Non-pigmented ciliary epithelial cell (primary cell): ENCODE measurements at places on chromosomes 7 and 10.
A peak's percentile ranks its signal among the peaks of the same experiment; 100 is the strongest.

DNA sequence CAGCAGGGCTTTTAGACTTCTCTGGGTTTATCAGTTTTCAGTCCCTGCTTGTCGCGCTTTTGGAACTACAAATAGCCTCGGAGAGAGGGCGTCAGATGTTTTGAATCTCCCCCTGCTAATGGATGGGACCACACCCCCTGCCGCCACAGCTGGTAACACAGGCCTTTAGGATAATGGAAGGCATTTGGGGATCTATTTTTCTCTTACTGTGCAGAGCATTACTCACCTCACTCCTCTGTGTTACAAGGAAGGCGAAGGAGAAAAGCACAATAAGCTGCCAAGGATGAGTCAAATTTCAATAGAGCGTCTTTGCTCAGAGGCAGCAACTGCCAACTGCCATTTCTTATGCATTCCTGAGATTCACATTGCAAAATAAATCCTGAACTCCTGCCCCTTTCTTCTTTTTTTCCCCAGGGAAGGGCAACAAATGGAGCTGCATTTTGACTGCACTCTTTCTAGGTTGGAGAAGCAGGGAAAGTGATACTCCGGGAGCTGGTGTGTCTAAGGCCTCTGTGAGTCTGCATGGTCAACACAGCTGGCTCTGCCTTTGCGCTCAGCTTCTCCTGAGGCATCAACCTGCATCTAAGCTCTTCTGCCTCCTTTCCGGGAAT is 31.5 kb upstream of the SMNDC1 start:
- DNase-seq: no peak

GRCh38 chr10:5040781-5041470 is 37.3 kb upstream of the AKR1C2 start:
- no peak for DNase-seq

GRCh38 chr7:33433357-33433756 is 304.0 kb downstream of the BBS9 start:
- no peak for DNase-seq

DNA sequence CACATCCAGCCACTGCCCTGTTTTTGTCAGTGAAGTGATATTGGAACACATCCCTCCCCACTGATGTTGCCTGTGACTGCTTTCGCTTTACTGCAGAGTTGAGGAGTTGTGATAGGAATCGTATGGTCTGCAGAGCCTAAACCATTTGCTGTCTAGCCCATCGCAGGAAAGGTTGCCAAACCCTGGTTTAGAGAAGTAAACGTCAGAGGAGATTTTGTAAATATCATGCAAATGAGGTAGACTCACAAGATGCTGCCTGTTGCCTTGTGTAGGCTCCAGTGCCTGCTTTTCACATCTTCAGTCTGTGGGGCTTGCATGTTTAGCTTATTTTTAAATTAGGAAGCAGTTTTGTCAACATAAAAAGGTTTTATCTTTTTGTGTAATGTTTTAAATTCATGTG is 107.1 kb downstream of the TRRAP start:
- no peak for DNase-seq

DNA sequence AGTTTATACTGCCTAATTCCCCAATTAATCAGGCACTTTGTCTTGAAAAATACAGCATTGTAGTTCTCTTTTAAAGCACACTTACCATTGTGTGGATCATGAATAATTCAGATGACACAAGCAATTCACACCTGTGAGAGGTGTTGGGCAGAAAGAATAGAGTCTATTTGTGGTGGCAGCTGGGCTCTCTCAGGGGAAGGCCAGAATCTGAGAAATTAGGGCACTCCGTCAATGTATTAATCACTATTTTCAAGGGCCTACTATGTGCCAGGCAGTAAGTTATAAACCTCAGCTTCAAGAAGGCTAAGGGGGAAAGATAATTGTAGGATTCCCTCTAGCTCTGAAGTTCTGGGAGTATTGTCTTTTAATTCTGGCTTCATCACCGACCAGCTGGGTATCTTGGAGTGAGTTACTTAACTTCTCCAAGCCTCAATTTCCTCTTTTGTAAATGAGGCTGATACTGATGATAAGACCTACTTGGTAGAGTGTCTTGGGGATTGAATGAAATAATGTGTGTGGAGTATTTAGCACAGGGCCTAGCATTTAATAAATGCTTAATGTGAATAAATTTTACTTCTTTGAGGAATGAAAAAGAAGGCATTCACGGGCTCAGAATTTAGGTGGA is 2.5 kb downstream of the CHN2 start:
- DNase-seq: no peak

DNA sequence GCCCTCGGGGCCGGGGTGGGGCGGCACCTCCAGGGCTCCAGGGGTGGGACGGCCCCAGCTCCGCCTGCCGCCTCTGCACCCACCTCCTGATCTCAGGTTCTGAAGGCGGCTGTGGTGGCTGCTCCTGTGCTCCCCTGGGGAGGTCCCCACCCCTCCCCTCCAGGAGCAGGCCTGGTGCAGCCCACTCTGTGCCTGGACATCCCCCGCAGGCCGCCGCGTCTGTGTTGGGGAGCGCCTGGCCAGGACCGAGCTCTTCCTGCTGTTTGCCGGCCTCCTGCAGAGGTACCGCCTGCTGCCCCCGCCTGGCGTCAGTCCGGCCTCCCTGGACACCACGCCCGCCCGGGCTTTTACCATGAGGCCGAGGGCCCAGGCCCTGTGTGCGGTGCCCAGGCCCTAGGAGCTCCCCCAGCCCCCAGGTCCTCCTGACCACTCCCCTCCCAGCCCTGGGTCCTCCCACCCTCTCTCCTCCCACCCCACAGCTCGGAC is 5.5 kb downstream of the CYP2W1 start:
- DNase-seq: no peak

- DNase-seq: no peak
Observed at GRCh38 chr7:112064627-112065385, 141.4 kb downstream of the DOCK4 start.

DNA sequence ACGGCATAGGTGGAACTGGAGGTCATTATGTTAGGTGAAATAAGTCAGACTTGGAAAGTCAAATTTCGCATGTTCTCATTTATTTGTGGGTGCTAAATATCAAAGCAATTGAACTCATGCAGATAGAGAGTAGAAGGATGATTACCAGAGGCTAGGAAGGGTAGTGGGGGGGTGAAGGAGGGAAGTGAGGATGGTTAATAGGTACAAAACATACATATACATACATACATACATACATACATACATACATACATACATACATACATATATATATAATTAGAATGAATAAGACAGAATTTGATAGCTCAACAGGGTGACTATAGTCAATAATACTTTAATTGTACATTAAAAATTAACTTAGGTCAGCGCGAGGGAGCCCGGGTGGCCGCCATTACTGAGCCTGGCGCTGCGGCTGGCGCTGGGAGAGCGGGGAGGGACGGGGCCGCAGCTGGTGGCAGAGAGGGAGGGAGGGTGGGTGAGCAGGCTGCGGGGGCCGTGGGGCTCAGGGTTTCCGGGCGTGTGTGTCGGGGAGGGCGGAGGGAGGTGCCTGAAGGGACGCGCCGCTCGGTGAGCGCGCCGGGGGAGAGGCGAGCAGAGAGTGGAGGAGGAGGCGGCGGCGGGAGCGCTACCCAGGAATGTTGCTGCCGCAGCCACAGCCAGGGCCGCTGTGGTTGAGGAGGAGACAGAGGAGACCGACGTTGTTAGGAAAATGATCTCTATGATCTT is 85.8 kb upstream of the EGFR start:
- peak; percentile 22 for DNase-seq

DNA sequence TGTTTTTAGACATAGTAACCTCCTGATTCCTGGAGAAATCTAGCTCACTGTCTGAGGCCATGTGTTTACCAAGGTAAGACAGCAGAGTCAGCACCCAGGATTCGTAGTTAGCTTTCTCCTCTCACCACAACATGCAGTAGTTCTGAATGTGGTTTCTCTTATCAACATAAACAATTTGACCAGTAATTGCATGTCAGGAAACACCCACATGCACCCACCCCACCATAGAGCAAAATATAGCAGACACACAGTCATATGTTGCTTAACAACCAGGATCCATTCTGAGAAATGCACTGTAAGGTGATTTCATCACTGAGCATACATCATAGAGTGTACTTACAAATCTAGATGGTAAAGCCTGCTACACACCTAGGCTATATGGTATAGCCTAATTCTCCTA is 1004.0 kb downstream of the ANKRD7 start:
- peak; percentile 8 for DNase-seq

DNA sequence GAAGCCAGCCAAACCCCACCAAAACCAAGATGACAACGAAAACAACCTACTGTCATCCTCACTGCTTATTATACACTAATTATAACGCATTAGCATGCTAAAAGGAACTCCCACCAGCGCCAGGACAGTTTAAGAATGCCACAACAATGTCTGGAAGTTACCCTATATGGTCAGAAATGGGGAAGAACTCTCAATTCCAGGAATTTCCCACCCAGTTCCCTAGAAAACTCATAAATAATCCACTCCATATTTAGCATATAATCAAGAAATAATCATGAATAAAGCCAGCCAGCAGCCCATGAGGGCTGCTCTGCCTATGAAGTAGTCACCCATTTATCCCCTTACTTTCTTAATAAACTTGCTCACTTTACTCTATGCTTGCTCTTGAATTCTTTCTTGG is 20.8 kb downstream of the MICU1 start:
- no peak for DNase-seq

DNA sequence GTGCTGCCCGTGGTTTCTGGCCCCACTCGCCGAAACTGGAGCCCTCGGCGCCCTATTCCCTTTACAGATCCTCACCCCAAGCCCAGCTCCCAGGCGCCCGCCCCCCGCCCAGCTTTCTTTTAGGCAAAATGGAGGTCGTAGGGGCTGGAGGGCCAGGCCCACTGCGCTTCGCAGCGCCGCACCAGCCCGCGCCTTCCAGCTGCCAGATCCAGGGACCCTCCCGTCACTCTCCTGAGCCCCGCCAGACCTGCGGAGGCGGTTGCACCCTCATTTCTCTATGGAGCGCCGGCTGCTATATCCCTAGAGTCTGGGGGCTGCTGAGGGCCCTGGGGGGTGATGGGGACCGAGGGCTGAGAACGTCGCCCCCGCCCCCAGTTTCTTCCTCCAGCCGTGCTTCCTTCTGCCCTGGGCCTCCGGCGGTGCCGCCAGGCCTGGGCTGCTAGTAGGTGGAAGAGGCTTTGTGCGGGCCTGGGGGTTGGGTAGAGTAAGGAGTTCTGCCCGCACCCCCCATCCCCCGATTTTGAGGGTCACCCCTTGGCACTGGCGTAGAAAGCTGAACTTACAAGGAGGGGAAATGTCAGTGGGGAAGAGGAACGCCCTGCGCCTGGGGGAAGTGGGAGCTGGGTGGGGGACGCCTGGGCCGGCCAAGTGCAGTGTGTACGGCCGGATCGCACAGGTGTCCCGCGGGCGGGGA is 1.0 kb downstream of the GNB2 start:
- DNase-seq: no peak

DNA sequence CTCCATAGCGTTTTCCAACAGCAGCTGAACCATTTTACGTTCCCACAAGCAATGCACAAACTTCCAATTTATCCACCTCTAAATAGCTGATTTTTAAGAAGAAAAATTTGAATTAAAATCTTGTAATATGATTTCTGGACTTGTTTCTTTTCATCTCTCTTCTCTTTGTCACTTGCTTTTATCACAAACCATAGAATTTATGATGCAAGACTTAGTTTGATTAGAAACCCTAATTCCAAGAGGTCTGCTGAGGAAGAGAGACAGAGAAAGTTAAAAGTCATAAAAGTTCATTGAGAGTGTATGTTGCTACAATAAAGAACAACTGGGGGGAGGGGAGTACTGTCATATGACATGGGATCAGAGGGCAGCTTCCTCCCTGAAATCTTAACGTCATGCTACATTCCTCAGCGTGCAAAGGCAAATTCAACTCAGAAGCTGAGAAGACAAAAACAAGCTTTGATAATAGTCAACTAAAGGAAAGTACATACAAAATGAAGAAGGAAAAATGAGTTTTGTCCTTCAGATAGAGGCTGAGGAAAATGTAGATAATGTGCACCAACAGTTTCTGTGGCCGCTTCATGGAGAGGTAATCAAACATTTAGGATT is 18.4 kb upstream of the CUBN start:
- DNase-seq: no peak

DNA sequence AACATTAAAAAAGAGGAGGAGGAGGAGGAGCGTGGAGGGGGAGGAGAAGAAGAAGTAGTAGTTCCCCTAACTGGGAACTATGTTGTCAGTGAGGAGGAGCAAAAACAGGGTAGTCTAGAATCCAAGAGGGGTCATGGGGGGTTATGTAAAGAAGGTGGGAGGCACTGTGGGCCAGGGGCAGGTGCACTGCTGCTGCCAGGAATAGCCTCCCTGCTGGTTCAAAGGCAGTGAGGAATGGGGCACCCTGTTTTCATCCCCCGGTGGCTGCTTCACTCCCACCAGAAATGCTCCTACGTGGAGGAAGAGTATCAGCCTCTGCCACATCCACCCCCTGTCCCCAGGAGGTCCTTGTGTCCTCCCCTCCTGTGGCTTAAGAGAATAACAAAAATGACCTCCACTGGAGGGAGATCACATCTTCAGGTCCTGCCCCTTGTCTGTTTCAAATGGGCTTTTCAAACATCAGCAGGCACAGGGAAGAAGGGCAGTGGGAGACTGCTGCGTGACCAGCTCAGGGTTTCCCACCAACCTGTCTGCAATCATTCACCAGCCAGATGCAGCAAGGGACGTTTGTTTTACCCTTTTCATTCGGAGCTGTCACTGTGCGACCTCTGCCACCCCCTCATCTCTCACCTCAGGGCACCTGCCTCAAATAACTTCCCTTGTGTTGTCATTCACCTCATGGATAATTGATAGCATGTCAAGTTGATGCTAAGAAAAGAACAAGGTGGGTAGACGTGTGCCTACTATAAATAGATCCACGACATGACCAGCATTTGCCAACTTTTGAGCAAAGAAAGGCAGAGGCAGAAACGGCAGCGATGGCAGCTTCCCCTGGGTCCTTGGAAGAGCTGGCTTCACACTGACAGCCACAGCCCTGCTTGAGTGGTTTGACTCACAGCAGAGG is 92.6 kb downstream of the DGKI start:
- DNase-seq: no peak

DNA sequence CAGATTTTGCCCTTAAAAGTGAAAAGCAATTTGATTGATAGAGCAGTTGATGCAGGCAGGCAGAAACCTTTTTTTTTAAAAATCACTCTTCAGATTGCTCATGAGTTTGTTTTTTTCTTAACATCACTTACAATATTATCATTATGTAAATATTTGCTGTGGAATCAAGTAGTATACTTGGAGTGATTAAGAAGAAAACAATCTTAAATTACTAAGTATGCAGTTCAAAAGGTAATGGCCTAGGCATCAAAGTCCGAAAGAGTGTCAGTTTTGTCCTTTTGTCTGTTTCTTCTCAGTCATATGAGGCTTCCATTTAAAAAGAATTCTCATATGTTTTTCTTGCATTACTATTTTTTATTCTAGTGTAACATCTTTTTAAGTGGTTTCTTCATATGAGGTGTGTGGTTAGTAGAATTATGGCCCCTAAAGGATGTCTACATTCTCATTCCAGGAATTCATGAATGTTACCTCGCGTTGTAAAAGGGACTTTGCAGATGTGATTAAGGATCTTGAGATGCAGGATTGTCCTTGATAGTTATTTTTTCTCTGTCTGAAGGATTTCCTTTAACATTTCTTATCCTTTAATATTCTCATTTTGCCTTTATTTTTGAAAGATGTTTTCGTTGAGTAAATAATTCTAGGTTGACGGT is 44.0 kb downstream of the BICC1 start:
- DNase-seq: no peak
